Fibroblast of mammary gland (primary cell): ENCODE measurements at places on chromosomes 4 and X.
A peak's percentile ranks its signal among the peaks of the same experiment; 100 is the strongest.

DNA sequence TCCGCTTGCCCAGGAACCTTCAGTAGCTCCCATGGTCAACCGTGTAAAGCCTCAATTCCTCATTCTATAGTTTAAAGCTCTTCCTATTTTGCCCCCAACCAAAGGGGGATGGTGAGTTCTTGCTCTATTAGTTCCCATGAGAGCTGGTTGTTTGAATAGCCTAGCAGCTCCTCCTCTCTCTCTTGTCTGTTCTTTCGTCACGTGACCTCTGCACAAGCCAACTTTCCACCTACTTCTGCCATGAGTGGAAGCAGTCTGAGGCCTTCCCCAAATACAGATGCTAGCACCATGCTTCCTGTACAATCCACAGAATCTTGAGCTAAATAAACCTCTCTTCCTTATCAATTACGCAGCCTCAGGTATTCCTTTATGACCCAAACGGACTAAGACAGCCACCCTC is 42.8 kb downstream of the ANXA5 start:
- DNase-seq: no peak

DNA sequence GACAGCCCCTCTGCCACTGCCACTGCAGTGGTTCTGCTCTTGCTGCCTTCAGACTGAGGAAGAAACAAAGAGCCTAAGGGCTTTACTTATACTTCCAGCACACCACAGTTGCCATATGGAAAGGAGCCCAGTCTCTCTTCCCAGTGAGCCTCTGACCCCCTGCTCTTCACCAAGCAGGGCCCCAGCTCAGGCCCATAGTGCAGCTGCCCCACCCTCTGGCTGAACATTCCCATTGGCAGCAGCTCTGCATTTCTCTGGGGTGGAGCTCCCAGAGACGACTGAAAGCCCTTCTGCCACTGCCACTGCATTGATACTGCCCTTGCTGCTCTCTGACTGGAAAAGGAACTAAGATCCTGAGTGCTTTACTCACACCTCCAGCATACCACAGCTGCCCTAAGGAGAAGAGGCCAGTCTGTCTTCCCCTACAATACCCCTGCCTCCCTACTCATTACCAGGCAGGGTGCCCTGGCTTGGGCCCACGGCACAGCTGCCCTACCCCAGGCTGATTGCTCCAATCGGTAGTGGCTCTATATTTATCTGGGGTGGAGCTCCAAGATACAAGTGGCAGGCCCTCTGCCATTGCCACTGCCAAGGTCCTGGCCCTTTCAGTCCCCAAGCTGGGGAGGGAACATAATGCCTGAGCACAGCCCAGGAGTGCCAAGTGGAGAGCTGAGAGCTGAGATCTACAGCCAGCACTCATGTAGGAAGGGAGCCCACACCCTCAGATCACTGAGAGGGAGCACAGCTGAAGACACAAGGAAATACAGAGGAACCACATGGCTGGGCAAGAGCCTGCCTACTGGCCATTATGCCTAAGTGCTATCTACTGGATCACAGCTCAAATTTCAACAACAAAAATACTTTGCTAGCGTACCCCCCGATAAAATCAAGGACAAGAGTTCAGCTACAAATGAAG is 36.0 kb downstream of the AWAT2 start:
- no peak for DNase-seq

GRCh38 chr4:60737858-60738257 is 462.3 kb upstream of the ADGRL3 start:
- DNase-seq: peak; percentile 50

DNA sequence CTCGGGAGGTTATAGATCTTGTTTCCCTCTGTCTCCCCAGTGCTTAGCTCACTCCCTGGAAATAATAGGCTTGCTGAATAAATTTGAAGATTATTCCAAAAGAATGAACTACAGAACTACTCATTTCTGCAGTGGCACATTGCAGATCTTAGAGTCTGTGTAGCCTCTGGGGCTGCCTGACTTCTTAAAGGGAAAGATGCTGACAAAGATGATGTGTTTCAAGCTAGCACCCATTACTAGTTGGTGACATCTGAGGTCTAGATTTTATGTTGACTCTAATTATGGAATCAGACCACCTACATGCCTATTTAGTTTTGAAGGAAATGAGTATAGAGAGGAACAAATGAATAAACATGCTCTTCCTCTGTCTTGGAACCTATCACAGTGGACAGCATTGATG is 123.7 kb upstream of the KCNIP4 start:
- no peak for DNase-seq

DNA sequence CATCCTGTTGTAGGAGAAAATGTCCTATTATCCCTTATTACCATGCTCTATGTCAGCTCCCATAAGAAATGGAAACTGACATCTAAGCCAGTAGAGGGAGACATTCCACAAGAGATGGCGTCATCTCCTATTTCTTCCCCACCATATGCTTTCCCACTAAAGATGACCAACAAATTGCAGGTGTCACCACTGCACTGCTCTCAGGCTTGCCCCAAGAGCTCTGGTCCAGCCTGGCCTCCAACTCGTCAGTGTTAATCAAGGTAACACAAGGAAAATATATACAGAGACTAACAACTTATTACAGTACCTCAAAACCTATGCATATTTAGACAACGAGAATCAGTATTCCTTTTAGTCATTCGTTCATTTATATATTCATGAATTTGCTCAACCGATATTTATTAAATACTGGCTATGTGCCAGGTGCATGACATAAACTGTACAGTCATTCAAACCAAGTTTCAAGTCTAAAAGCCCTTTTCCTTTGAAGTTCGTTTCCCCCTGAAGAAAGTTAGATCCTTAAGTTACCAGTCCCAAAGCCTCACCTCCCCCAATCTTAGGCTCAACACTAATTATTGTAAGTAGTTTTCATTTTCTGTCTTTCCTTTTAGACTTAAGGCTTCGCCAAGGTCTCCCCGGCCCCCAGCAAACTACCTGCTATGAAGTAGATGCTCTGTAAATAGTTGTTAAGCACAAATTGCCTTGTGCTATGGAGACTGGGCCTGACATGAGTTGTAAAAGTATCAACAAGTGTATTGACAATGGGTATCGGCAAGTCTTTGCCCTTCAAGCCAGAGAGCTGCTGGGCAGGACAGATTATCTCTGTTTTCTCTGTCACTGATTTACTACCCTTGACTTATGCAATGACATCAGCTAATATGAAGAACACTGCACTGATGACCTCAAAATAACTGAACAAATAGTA is 3.1 kb upstream of the FGB start:
- DNase-seq: peak; percentile 75

DNA sequence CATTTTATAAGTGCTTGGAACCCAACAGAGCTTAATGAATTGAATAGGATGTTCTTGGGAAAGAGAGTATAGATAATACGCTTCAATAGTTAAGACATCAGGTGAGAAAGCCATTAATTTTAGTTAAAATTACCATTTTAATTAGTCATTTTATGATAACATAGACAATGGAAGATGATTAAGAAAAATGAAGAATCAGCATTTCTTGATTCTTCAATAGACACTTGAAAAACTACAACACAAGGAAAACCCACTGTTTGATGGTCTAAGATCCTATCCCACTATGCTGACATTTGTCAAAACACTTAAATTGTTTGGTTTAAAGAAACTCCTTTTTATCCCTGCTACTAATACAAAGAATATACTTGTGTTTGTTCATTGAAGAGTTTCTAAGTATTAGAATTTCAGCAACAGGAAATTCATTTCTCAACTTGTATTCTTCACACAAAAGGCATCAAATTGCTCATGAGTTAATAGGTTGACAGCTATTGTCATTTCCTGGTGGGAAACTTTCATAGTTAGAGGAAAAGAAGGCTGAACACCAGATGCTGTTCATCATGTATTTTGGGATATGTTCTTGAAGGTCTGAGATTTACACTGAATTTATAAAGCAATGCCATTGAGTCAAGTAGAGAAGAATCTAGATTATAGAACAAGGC is 9.6 kb upstream of the CXCL2 start:
- DNase-seq: no peak

DNA sequence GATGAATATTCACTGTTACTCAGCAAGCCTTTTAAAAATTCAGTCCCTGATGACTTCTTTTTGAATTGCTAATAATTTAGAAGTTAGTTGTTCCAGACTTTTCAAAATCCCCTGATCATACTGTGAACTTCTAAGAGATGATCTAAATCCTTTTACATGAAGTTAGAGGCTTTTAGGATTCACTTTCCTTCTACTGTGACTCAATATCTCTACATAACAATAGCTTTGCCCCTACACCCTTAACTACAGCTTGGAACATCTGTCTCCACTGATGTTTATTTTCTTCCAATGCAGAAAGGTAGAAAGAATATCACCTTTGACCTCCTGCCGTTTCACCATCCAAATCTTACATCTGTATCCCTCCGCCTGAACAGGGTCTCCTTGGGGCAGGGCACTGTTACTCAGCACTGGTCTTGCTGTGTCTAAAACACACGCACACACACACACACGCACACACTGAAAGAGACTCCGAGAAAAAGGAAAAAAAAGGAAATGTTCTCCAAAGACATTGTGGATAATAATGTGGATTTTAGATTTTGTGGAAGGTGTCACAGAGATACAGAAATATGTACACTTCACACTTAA is 111.6 kb upstream of the GPRIN3 start:
- no peak for DNase-seq

DNA sequence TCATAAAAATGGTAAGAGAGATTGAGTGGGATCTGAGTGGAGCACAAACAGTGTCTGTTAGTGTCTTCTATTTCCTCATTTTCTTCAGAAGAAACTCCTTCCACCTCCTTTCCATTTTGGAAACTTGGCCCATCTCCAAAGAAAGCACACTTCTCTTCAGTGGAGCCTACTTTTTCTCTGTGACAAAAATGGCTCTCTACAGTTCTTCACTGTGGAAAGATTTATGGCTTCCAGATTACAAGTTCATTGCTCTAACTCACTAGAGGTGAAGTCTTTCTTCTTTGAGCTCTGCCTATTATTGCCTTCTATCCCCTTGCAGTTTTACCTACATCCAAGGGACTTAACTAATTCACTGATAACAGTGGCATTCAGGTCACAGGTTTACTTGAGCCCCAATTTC is 325.8 kb downstream of the ANTXR2 start:
- no peak for DNase-seq

DNA sequence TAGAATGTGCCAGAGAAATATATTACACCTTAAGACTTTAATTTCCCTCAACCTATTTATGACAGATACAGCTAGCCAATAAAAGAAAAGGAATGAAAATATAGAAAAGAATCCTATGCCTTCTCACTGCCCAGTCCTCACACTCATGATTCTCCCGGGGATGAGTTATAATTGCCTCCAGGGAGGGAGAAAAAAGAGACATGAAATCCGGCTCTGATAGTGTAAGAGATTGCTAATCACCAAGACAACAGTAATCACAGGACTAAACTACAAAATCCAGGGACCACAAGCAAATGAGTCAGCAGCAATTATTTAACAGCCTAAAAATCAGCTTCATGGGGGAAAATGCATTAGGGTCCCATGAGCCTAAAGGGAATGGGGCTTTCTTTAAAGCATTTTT is 95.9 kb upstream of the DUSP21 start:
- DNase-seq: peak; percentile 43

DNA sequence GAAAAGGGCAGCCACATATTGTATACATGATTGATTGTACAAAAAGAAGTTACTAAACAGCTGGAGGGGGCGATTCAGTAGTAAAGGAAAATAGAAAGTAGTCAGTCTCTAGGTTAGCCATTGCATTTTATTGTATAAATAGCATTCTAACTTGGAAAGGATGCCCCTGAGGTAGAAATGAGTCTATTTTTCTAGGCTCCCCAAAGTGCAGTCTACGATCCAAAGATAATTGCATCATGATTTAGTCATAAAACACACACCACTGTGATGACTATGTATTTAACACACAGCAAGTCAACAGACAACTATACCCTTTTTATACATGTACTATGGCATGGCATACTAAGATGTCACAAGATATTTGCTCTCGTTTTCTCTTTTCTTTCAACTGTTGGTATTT is 204.9 kb downstream of the APBB2 start:
- peak; percentile 84 for DNase-seq

GRCh38 chr4:100075056-100075455 is 115.2 kb downstream of the DDIT4L start:
- no peak for DNase-seq

- no peak for DNase-seq
Measured at GRCh38 chr4:186934244-186934643, 210.6 kb upstream of the FAT1 start.

DNA sequence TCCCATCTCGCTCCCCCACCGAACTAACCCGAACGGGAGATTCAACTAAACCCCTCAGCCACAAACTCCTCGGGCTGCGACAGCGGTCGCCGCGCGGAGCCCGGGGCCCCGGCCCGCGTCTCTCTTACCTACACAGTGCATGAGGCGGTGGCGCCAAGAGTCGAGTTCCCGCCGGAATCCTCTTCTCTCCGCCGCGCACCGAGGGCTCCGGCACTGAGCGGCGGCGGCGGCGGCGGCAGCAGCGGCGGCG is 160 bp downstream of the LCORL start:
- no peak for DNase-seq

DNA sequence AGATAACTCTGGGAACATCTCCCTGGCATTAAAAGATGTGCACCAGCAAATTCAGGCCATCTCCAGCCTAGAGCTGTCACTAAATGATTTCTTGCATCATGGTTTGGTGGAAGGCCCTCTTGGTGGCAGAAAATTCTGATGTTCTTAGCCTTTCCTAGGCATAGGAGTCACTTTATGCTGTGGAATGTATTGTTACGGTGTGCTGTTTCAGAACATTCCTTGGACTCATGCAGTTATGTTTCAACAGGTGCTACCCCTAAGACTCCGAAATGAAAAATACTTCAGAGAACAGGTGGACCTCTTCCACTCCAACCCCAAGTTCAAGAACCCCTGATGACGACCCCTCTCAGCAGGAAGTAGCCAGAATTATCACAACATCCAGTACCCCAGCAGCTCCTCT is 20.3 kb upstream of the PAPSS1 start:
- DNase-seq: no peak

DNA sequence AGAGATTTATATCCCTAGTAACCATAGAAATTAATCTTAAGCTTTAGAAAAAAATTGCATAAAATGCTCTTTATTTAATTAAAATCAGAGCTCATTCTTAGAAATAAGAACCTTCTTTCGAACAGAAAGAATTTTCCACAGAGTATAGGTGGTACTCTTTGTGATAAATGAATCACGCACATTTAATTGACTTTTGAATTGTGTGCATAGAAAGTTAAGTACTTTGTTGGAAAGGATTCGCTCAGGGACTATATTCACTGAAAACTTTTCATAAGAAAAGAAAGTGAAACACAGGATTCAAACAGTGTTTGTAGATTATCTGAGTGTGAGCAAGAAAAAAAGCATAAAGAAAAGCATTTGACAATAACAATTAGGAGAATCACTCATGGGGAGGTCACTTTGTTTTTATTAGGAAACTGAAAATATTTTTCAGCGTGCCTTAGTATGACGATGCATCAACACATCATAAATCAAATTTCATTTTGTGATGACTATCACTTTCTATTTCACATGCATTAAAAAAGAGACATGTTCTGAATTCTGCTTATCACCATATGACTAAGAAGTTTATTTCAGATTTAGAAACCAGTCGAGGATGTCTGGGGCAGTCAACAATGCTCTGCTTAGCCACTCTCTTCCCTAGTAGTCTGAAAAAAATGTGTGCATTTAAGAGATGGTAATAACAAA is 49.5 kb downstream of the STX18 start:
- peak; percentile 71 for DNase-seq

GRCh38 chr4:62117886-62118285 is 917.8 kb downstream of the ADGRL3 start:
- no peak for DNase-seq
